ENCODE measurements at places on chromosomes 3 and 15. TPM values are rescaled to one million over a fixed set of nuclear protein-coding genes. Genes with fewer than 3 reads are reported as not detected.

DNA sequence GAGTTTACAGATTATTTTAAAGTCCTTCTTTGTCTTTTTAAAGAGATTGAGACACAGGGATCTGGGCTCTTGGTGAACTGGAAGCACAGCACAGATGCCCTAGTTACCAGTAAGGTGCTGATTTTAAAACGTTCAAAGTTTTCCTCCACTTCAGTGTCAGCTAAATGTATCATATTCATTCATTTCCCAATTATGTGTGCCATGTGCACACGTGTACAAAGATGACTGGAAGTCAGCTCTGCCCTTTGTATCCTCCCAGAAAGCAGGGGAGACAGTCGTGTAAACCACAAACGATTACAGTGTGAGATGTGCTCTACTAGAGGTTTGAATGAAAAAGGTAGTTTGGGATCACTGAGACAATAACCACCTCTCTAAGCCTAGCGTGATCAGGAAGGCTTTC, 730 bp downstream of the ZKSCAN7 start:
- no peak for DNase-seq

Gene RHOV
- not detected for total RNA-seq

GRCh38 chr15:40877694-40878093, 3.7 kb upstream of the RHOV start:
- no peak for DNase-seq

Gene GOLGA8Q
- total RNA-seq: 2.3 TPM

Gene SH2D7
- total RNA-seq: not detected

Gene THUMPD3
- 34.8 TPM for total RNA-seq

Gene ZMYND10
- total RNA-seq: 2.8 TPM

Gene C3orf80
- 1.3 TPM for total RNA-seq

DNA sequence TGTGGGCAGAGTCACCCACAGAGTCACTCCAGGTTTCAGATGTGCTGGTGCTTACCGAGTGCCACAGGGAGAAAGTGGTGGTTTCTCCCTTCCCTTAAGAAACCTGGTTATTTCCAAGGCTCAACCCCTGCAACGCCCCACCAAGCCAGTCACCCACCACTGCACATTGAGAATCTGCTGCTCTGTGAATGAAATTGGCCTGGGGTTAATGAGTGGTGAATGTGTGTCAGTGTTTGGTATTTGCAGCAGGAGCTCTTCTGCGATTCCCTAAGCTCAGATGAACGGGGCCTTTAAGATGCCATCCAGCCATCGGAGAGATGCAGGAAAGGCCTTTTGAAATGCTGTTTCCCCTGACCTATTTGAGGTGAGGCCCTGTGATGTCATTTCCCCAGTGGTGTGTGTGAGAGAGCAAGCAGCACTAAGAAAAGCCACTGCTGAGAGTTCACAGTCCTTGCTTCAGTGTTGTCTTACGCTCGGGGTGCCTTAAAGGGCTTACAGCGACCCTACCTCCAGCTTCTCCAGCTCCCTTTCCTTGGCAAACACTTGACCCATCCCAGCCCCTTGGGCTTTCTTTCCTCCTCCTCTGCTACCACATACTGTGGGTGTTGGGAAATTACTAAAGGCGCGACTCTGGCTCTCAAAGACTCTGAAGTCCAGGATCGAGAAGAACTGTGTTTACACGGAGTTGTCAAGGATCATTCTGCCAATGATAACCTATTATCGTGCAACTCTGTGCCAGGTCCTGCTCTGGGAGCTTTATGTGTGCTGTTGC, 68.9 kb downstream of the SMAD3 start:
- DNase-seq: no peak

Gene ANKRD34C
- total RNA-seq: not detected

DNA sequence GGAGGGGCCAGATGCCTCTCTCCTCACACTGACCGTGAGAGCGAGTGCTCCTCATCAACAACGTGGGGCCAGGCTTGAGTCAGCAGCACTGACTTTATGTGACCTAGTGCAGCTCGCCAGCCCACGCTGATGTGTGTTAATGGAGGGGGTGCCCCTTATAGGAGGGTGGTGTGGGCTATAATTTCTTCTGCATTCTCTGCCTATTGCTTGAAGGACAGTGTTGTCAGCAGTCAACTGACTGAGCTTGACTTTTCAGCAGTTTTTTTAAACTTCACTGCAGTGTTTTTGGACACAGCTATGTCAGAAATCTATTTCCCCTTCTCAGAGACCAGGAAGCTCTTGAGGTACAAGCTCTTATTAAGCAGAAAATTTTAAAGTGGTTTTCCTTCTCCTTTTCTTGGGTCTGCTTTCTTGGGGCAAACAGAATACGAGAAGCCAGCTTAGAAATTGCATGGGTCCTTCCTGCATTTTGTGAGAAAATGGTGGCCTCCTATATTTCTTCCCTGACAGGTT, 304.8 kb upstream of the CTDSPL start:
- no peak for DNase-seq

- DNase-seq: no peak
These were observed 135.5 kb downstream of the TGFBR2 start for GRCh38 chr3:30741889-30742288.

- no peak for DNase-seq
These were observed 14.2 kb downstream of the LRRC49 start for GRCh38 chr15:70906842-70907241.

DNA sequence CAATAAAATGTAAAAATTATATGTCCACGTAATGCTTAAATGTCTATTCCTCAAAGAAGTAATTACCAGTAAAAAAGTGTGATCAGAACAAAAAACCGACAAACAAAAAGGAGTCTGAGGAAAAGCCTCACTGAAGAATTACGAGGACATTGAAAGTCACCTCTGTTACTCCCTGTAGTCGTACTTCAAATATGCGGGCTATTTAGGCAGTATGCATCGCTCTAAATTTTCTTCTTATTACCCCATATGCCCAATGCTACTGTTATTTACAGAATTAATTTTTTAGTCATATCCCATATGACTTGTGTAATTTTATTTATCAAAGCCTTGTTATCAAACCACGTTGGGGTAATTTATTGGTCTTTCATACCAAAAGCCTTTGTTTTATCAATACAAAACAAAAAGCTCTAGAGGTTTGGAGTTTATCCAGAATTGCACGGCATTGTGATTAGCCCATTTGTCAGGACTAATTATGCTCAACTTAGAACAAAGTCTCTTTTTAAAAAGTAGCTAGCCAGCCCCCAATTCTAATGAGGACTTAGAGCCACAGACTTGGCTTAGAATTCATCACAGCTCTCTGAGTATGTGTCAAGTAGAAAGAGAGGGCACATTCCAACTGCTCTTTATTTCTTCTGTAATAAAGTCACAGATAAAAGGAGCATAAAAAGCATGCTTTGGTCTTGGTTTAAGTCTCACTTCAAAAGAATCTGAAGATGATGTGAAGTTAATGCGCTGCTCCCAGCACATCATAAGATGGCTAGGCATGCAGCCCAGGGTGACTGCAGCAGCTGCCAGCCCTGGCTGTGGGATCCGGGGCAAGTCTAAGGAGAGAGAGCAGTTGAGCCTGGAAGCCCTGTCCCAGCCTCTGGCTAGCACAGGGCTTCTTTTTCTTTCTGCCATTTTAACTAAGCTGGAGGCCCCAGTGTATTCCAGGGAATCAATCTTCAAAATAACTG, 521.0 kb downstream of the GABRG3 start:
- no peak for DNase-seq

Gene GJD2
- total RNA-seq: not detected

Gene CCRL2
- total RNA-seq: 28.5 TPM

- no peak for DNase-seq
These were observed 85.1 kb downstream of the ANP32A start for GRCh38 chr15:68735610-68736009.

Gene B3GNT5
- 31.0 TPM for total RNA-seq

DNA sequence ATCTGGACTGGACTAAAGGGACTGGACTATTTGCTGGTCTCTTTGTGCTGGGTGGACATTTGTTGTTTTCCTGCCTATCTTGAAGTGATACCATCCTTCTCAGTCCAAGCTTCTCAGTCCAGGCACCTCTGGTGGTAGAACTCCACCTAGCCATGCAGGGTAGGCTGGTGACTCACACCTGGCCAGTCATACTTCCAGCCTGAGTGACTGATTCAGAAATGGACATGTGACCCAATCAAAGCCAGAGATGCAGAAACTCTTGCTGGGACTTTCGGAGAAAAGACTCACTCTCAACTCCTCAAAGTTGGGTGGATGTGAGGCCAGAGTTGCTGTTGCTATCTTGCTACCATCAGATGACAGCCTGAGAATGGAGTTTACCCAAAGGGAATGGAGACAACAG, 5.6 kb upstream of the ASB14 start:
- no peak for DNase-seq

DNA sequence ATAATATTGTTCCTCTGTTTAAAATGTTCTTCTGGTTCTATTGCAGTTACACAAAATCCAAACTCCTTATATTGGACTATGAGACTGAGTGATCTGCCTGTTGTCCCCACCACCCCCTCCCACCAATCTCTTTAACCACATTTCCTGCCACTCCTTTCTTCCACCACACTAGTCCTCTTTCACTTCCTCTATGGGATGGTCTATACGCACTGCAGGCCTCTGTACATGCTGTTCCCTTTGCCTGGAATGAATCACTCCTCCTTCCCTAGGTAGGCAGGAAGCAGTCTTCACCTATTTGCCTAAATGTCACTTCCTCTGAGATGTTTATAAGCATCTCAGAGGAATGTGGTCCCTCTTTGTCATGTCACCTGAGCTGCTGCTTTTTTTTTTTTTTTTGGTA, 4.0 kb downstream of the MAP2K1 start:
- DNase-seq: no peak

Gene TEX9
- total RNA-seq: 7.0 TPM

- no peak for DNase-seq
These were observed 147.3 kb upstream of the UBE2E2 start for GRCh38 chr3:23055733-23056376.

Gene ESYT3
- 66.4 TPM for total RNA-seq

Gene ELL3
- total RNA-seq: 4.3 TPM

DNA sequence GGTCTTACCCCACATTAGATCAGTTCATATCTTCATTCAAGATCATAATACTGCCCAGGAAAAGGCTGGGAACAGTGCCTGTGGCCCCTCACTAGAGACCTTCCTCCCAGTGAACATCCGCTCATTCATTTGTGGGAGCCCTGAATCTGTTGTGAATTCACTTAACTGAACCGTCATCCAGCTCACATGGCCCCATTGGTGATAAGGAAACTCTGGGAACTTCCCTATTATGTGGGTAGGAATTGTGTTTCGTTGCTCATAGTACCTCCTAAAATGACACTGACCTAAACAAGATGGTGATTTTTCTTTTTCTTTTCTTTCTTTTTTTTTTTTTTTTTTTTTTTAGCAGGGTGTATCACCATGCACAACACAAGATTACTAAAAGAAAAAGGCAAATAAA, 6.8 kb upstream of the MESP2 start:
- DNase-seq: no peak

GRCh38 chr3:132457286-132457685, 40.0 kb downstream of the DNAJC13 start:
- no peak for DNase-seq

GRCh38 chr3:15645740-15646501, 44.4 kb downstream of the BTD start:
- DNase-seq: no peak

Gene GADL1
- total RNA-seq: not detected

Gene CHDH
- 10.9 TPM for total RNA-seq

Gene GPR160
- total RNA-seq: 22.3 TPM

Gene EFHB
- 0.90 TPM for total RNA-seq

DNA sequence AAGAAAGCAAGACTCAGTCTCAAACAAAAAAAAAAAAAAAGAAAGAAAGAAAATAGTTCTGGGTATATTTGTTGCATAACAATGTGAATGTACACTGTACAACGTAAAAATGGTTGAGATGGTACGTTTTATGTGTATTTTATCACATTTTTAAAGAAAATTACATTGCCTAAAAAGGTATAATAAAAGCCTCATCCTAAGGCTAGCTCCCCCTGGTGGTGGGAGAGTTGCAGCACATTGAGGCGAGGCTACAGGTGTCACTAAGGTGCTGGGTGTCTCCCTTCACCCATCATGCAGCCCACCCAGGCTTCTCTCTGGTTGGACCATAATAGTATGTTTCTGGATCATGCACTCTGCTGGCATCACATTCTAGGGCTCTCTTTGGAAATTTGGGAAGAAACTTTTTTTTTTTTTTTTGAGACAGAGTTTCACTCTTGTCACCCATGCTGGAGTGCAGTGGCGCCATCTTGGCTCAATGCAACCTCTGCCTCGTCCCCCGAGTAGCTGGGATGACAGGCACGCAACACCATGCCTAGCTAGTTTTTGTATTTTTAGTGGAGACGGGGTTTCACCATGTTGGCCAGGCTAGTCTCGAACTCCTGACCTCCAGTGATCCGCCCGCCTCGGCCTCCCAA, 12.4 kb upstream of the RAB11A start:
- DNase-seq: peak; percentile 82

DNA sequence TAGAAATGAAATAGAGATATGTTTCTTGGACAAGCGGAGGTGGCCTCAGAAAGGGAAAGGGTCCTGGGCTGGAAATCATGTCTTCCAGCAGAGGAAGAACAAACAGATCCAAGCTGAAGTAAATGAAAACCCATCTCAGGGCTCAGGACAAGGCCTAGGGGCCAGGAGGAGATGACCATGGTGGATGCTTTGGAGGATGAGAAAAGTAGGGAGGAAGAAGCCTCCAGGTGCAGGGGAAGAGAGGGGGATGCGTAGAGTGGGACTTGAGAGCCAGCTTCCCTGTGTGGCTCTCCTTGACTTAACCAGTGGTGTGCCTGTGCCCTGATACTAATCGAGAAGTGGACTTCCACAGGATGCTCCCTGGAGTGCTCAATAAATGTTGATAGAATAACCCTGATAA, 203.2 kb downstream of the FAM43A start:
- DNase-seq: no peak

GRCh38 chr3:129692743-129693142, 86.3 kb upstream of the PLXND1 start:
- DNase-seq: no peak

GRCh38 chr15:62068071-62068809, 1.5 kb downstream of the C2CD4A start:
- DNase-seq: peak; percentile 85

Gene PLSCR5
- not detected for total RNA-seq

DNA sequence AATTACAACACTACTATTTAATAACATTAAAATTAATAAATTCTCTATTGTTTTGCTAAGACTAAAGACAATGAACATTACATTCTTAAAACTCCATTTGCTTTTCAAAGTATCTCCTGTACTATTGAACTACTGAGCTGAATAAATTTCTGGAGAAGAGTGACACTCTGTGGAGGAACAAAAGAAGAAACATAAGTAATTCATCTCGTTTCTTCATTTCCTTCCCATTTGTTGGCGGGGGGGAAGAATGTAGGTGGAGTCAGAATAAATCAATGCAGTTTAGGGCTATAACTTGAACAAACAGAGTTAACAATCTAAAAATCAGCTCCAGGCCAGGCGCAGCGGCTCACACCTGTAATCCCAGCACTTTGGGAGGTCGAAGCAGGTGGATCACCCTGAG, 32.7 kb downstream of the EFHB start:
- DNase-seq: no peak

Gene PCOLCE2
- 23.3 TPM for total RNA-seq

Gene SAMMSON
- not detected for total RNA-seq

GRCh38 chr15:81939604-81940440, 106.0 kb downstream of the MEX3B start:
- no peak for DNase-seq

Gene LINGO1
- total RNA-seq: 0.98 TPM

All from upper lobe of right lung (tissue), 1 donor.